NCI-H1694 treated with DMSO at 0.1 percent for 48 hours (cell line): ENCODE measurements at places on chromosomes 7 and 10.

- DNase-seq = peak; percentile 72
Measured at GRCh38 chr10:29839826-29840515, 205.2 kb upstream of the SVIL start.

GRCh38 chr7:22675421-22675820, 51.6 kb upstream of the IL6 start:
- DNase-seq = no peak

DNA sequence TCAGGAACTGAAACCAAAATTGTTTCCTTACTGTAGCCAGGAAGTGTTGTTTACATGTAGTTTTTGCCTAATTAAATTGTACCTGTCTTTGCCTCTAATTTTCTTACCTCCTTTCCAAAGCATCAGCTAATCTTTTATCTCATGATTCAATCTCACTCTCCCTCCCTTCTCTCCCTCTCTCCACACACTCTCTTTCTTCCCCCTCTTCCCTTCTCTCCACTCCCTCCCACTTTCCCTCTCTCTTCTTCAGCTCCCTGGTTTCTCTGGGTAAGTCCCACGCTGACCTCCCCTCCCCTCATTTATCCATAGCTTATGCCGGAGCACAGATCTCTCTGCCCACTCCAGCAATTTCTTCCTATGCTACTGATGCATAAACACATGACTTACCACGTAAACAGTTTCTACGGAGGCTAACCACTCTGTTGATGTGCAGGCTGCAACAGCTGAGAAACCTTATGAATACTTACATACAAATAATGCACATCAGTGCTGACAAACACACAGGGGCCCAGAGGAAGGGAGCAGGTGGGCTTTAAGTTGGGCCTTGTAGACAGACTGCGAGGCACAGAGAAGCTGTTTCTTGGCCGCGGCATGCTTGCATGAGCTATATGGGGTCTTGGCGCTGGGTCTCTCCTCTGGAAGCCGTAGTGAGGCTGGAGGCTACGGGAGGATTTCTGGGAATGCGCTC, 174.4 kb upstream of the PLXNA4 start:
- DNase-seq = no peak

DNA sequence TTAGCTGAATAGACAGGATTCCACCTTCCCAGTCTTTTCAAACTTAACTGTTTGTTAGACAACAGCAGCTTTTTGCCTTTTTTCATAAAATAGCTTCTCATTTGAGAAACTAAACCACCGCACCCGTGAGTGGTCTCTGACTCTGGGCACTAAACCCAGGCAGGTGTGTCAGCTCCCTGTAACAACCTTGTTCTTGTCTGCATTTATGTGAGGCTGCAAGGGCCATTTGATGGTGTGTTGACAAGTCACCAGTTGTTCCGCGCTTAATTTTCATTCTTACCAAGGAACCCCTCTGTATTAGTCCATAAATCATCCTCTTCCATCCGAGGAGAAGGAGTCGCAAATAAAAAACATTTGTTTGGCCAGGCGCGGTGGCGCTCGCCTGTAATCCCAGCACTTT, 1.5 kb downstream of the STOX1 start:
- DNase-seq = no peak

DNA sequence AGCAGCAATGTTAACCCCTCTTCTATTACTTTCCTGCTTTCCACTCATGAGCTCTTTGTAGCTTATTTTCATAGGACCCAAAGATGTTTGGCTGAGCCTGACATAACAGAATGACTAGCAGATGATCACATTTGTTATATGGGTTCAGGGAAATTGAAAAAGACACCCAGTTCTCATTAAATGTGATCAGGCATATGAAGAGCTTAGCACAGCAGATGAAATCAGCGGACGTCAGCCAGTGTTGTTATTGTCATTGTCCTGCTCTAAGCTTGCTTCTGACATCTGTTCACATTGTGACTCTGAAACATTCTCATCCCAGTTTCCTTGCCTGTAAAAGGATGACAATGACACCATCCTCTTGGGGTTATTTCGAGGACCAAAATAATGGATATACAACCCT, 43.5 kb downstream of the FAM241B start:
- peak; percentile 35 for DNase-seq
